LHCN-M2 (cell line): ENCODE measurements at places on chromosomes 4 and X.

- no peak for DNase-seq
Observed at GRCh38 chr4:88429401-88429800, 27.5 kb upstream of the HERC5 start.

GRCh38 chr4:14977830-14978229 lies 24.5 kb upstream of the CPEB2 start:
- DNase-seq, result no peak

GRCh38 chr4:1290165-1290977 lies 680 bp downstream of the MAEA start:
- DNase-seq, result no peak

- DNase-seq, result no peak
Observed at GRCh38 chr4:8033067-8033755, 93.5 kb upstream of the AFAP1 start.

DNA sequence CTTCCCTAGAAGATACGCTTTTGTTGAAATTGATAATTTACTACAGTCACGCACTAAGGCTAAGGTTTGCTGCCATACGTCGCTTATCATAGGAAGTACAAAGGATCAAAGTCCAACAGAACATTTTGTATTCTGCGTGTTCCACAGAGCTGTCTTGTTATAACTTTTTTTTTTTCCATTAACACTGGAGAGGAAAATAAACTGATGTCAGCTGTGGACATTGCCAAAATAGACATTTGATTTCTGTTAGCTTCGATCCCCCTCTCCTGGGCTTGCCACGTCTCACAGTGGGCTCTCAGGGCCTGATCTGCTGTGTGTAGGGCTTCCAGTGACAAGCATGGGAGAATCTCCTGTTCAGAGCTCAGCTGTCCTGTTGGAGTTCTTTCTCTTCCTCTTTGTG lies 93.3 kb downstream of the SPATA18 start:
- no peak for DNase-seq

DNA sequence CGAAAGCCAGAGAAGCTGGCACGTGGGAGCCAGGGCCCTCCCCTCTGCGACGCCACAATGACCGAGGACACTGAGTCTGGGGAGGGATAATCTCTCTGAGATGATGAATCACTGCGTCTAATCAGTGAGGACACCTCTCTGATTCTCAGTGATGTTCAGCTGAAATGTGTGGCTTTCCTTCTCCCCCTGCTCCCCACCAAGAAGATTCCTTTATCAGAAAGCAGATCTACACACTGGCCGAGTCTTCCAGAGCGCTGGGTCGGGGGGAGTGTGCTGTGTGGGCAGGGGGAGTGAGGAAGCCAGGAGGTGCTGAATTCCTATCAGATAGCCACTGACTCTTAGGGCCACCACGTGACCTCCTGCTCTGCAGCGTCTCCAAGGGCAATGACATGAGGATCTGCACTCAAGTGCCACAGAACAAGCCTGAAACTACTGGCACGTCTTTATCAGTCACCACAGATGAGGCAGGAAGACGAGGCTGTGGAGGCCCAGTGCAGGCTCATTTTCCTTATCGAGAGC lies 89.2 kb downstream of the GATB start:
- no peak for DNase-seq
